Stimulated activated naive CD4-positive, alpha-beta T cell treated with Interleukin-2 at 50 U/mL for 16 hours (primary cell): ENCODE measurements at places on chromosomes 2 and 18.
A peak's percentile ranks its signal among the peaks of the same experiment; 100 is the strongest.

DNA sequence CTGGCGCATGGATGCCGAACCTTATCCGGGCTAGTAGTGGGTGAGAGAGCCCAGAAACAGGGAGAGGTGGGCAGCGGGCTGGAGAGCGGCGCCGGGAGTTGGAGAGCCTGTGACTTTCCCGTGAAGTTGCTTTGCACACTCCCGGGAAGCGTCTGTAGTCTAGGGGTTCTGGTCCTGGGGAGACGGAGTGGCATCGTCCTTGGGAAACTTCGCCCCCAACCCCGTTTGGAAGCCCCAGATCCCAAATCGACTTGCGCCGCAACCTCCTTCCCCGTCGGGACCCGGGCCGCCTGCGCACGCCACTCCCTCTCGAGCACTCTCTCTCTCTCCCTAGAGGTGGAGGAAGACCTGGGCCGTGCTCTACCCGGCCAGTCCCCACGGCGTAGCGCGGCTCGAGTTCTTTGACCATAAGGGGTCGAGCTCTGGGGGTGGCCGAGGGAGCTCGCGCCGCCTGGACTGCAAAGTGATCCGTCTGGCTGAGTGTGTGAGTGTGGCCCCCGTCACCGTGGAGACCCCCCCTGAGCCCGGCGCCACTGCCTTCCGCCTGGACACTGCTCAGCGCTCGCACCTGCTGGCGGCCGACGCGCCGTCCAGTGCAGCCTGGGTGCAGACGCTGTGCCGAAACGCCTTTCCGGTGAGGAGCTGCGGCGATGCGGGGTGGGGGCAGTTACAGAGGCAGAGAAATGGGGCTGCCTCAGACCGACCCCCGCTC, 456 bp downstream of the DOK1 start:
- DNase-seq, result peak; percentile 36

DNA sequence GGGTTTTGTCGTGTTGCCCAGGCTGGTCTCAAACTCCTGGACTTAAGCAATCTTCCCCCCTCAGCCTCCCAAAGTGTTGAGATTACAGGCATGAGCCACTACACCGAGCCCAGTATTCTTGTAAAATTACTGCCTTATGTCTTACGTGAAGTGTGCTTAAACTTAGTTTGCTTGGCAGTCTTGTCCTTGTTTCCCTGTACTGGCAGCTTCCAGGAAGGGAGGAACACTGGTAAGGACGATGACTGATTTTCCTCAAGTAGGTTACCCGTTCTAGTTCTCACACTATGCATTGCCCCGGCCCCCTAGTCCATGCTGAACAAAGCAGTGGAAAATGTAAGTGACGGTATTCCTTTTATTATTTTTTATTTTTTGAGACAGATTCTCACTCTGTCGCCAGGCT, 19.7 kb upstream of the GATA6 start:
- DNase-seq, result no peak

- DNase-seq, result no peak
These were observed 745.1 kb downstream of the TSN start for GRCh38 chr2:122500316-122501105.

DNA sequence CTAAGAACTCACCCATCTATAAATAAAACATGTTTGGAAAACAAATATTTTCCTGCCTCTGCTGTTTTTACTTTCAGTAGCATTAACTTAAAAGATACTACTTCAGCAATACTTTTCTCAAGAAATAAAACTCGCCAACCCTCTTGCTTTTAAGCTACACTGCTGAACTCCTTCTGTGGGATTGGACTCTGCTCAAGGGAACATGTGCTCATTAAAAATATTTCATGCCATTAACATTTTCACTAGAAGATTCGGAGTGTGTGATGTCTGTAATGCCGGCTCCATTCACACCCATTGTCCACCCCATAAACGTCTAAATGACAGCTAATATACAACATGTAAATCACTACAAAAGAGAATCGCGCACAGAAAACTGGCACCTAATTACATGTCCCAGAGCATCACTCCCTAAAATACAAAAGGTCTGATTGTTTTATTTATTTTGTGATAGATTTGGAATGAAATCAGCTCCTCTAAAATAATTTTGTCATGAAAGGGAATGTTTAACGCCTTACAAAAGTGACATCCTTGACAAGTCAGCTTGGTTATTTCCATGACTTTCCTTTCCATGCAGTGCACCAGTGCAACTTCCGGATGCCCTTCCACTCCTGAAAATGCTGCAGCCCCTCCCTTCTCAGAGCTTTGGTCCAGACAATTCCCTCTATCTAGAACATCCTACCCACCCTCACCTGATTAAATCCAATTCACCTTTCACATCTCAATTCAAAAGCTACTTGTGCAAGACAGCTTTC, 73.1 kb downstream of the ANKRD44 start:
- DNase-seq, result no peak

GRCh38 chr18:8883409-8883668, 178.0 kb downstream of the MTCL1 start:
- no peak for DNase-seq

DNA sequence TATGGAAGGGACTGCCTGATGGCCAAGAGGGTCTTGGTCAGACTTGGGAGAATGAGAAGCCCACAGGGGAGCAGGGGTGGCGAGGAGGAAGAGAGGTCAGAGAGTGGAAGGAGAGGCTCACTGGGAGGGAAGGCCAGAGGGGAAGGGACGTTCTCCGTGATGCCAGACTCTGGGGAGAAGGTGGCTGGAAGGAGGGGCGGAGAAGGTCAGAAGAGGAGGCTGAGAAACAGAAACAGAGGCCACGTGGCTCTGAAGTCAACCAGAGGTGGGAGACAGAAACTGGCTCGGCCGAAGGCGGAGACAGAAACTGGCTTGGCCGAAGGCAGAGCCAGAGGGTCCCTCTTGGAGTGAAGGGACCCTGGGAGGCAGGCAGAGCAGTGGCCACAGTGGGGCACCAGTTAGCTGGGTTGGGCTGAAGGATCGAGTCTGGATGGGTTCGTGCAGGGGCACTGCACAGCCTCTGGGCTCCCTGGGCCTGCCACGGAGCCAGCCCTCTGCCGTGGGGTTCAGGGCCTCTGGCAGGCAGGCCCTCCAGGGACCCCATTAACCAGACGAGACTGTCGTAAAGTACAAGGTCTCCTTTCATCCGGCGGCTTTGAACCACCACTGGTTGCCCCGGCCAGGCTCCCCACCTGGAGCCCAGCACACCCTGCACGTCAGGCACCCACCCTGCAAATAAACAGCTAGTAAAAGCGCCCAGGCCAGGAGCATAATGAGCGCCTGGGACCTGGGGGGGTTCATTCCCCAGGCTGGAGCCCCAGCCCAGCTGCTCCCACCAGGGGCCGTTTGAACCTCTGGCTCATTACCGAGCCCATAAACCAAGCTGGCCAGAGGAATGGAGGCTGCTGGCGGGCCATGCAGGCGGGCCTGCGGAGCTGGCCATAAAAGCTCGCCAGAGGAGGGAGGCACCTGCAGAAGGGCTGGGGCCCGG, 218.8 kb downstream of the DYSF start:
- no peak for DNase-seq

DNA sequence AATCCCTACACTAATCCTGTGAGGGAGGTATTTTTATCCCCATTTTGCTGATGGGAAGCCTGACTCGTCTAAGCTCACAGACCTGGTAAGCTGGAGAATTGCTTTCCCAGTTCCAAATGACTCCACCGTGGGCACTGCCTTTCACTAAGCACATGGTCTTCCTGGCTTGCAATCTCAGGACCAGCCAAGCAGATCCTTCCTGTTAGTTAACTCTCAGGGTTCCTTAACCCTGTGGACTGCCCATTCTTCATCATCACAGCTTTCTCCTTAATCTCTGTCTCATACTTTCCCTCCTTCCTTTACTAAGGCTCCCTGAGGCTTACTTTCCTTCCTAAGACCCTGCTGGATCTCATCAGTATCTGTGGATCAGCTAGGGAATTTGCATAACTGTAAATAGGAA, 122.2 kb upstream of the ZEB2 start:
- DNase-seq, result no peak

GRCh38 chr18:68742206-68742605, 27.3 kb upstream of the TMX3 start:
- no peak for DNase-seq

DNA sequence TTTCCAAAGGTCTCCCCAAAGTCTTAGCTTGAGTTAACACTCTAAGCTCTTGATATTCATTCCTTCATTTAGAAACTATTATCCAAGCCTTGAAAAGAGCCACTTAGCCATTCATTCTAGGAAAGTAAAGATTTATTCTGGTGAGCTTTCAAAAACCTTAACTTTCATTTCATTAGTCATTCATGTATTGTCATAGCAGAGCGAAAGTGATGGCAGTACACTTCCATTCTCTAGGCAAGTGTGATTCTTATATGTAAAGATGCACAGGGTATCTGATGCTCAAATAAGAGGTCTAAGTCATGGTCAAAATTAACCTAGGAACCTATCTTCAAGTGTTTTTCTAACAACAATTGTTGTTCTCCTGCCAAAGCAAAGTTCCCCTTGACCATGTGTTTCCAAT, 553.0 kb upstream of the FANCL start:
- no peak for DNase-seq

DNA sequence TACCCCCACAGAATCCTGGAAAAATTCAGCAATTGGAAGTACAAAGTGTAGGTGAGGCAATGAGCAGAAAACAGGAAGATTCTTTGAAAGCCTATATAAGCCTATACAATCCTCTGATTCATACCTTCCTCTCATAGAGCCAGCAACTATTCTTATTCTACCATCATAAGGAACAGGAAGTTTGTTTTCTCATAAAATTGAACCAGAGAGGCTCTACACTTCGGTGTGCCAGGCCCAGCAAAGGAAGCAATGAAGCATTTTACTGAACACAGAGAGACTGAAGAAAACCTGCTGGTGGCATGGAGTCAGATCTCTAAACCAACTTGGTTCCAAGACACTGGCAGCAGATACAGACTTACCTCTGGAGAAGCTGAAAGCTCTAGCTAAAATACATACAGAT, 18.7 kb downstream of the CASP8 start:
- DNase-seq, result no peak

DNA sequence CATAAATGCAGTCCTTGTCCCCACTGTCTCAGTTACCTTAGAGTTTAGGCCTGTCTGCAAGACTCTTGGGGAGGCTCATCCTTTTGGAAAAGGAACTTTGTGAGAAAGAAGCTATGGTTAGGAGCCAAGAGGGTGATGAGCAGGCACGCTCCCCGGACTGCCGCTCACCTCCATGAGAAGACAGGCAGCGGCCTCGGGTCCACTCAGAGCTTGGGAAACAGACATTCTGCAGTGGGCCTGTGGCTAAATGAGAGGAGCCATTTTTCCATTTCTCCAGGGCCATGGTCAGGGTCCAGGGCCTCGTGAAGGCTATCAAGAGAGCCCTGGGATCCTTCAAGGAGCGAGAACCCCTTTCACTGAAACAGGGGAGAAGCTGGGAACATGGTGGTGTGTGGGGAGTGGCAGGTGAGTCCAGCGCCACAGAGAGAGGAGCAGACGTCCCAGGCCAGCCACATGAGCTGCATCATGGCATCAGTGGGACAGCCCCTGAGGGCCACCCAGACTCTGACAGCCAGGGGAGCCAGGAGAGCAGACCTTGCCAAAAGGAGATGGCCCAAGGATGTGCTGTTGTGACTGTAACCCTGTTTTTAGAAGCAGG, 4.0 kb upstream of the TEX51 start:
- no peak for DNase-seq

DNA sequence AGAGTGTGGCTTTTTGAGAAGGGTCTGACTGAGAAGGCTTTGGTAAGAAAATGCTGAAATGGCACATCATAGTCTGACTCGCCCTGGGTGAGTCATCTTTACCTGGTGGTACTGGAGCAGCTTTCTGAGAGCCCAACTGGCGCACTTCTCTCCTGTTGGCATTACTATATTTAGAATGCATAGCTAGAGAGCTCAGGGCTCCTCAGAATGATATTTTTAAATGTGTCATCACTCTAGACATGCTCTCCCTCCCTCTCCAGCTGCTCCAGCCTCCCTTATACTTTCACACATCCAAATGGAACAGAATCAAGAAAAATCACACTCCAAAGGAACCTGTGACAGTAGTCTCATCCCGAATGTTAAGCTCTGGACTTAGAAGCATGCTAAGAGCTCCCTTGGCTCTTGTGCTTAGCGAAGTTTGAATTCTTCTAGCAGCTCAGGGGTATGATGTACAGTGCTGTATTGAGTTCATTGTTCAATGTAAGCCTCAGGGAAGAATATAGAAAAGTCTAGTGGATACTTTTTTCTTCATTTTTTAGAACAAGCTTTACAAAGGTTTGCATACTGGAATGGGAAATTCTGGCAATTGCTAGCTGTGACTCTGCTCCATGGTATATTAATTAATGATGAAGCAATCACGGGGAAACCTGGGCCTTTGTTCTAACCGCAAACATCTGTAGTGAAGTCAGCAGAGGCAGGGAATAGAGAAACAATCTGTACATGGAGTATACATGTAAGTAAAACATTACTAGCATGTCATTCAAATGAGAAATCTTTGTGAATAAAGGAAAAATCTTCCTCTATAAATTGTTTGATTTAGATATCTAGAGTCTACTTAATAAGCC, 751.2 kb upstream of the NRXN1 start:
- DNase-seq, result no peak
